DMS53 (cell line): ENCODE measurements at places on chromosomes 5 and 9.

DNA sequence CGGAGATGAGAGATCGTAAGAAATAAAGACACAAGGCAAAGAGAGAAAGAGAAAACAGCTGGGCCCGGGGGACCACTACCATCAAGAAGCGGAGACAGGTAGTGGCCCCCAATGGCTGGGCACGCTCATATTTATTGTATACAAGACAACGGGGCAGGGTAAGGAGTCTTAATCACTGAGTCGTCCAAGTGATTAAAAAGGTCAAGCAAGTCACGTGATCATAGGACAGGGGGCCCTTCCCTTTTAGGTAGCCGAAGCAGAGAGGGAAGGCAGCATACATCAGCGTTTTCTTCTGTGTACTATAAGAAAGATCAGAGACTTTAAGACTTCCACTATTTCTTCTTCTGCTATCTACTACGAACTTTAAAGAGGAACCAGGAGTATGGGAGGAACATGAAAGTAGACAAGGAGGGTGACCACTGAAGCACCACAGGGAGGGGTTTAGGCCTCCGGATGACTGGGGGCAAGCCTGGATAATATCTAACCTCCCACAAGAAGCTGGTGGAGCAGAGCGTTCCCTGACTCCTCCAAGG lies 24.6 kb upstream of the QSOX2 start:
- no peak for DNase-seq

DNA sequence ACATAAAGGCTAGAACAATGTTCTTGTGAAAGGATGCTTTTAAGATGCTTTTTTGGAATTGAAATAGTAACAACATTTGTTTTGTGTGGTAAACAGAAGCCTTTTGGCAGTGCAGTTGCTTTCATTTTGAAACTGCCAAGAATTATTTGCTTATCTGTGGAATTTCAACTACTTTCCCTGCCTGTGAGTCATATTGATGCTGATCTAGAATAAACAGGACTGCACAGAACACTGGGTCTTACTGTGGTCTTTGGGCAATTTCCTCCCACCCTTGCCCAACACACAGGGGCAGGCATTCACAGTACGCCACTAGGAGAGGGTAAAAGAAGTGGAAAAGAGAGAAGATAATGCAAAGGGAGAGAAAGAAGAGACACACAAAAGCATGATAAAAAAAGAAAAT lies 483.7 kb downstream of the ELAVL2 start:
- peak; percentile 2 for DNase-seq

DNA sequence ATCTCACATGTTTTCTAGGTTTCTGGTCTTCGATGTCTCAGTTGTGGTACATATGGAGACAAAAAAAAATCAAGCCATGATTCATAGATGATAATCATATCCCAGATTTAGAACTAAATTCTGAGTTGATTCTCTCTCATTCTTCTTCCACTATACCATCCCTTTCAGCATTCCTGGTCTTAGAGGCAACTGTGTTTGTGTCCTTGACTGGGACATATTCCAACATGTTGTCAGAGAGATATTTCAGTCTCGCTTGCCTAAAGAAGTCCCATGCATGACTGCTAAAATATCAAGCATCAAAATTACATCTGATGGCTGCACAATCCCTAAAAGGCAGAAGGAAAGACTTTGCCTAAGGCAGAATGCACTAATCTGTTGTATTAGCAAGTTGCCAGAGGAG lies 236.6 kb downstream of the PSAT1 start:
- DNase-seq = no peak

- no peak for DNase-seq
Measured at GRCh38 chr5:72698481-72698880, 118.0 kb upstream of the TNPO1 start.

DNA sequence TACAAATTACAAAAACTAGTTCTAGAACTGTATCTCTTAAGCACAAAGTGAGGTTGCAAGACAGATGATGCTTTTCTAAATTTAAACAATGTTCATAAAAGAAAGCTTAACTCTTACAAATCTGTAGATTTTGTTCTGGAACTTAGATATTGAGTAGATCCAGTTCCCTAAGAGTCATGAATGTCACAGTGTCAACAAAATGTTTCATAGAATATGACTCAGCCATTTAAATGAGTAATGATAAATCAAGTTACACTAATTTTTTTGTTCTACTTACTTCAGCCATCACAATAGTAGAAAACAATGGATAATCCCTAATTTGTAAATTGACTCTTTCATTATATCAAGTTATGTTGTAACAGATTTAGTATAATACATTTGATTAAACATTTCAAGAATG lies 239.7 kb downstream of the MEF2C start:
- no peak for DNase-seq

DNA sequence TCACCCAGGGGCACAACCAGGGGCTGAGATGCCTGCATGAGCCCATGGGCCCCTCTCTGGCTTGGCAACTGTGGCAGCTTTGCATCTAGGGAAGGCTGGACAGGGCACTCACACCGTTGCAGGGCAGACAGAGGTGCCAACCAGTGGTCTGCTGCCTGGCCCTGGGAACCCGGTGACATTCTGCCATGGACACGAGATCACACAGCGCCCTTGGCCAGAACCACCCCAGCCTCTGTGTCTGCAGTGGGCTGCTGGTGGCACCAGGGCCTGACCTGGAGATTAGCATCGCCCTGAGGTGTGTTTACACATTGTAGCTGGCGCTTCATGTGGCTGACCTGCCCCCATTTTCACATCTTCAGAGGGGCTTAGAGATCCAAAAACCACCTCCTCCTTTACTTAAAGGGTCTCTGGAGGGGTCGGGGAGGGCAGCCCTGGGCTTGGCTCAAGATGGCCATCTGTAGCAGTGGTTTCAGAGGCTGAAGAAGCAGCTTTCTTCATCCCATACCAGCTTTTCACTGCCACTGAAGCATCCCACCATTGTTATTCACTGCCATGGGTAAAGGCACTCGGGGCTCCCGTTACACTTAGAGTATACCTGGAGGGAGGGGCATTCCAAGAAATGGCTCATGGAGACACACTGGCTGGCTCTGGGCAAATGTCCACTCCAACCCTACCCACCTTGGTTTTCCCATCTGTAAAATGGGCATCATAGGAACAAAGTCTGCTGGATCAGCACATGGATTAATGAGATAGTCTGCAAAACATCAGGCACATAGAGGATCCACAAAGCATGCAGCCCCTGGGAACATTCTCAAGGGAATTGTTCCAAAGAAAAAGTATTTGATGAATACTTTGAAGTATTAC lies 11.4 kb downstream of the DCANP1 start:
- DNase-seq = no peak

DNA sequence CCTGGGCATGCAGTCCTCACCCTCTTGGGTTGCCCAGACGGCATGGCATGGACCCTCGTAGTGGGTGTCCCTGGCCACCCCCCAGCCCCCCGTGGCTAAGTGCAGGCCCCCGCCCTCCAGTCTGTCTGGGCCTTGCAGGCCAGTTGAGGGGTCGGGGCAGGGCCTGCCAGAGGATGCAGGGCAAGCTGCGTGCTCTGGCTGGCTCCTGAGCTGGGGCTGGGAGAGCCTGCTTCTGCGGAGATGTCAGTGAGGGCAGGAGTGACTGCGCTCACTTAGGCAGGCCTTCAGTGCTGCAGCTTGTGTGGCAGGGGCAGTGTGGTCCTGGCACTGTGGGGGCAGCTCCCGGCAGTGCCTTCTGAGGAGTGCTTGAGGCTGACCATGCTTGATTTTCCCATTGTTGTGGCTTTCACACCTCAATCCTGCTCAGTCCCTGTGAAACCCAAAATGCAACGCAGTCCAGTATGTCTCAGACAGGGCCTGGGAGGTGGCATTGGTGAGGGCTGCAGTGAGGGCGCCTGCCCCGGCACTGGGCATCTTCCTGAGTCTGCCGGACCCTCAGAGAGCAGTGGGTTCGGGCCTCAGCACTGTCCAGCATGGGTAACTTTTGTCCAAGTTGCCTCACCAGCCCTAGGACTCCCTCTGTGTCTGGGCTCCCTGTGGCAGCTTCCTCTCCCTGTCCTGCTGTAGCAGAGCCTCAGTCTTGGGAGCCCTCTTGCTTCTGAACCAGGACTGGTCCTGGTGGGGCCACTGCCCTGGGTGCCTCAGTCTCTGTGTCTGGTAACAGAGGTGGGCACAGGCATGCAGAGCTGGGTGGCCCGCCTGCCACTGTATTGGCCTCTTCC lies 93.0 kb downstream of the PHF2 start:
- DNase-seq = no peak

GRCh38 chr5:170941788-170942187 lies 80.0 kb downstream of the RANBP17 start:
- no peak for DNase-seq

GRCh38 chr5:11363631-11364178 lies 540.5 kb downstream of the CTNND2 start:
- DNase-seq = no peak

GRCh38 chr5:132228241-132229035 lies 785 bp upstream of the P4HA2 start:
- no peak for DNase-seq

- no peak for DNase-seq
Measured at GRCh38 chr5:143573568-143574170, 170.2 kb upstream of the NR3C1 start.

GRCh38 chr5:146646441-146646840 lies 130.5 kb upstream of the GPR151 start:
- DNase-seq = no peak

DNA sequence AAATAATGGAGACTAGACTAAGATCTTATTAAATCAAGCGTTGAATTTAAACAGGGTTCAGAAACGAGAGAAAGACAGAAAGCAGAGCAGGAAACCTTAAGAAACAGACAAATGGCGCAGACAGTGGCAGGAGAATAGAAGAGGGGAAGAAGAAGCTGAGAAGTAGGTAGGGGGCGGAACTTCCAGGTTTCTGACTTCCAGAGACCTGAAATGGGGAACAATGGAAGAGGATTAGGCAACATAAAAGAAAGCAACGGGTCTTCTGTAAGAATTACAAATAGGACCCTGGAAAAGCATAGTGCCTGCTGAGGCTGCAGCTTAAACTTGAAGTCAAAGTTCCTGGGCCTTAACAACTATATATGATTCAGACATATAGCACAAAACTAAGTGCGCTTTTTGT lies 101.7 kb downstream of the BNC2 start:
- DNase-seq = no peak

- peak; percentile 67 for DNase-seq
Measured at GRCh38 chr9:98117984-98118639, 910 bp downstream of the TRIM14 start.

DNA sequence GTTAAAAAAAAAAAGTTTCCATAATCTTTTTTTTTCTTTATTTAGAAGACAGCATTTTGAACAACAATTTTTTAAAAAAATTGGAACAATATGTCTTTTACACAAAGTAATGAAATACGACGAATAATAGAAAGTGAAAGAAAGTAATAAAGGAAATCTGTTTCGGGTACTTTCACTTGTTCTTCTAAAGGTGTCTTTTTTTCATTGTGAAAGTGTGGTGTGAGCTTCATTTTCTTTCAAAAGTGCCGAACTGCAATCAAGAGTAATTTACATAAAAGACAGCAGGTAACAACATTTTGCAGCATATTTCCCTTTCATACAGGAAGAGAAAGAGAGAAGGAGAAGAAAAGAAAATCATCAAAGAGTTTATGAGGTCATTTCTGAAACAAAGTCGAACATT lies 159.7 kb upstream of the CDH12 start:
- peak; percentile 29 for DNase-seq

- no peak for DNase-seq
Measured at GRCh38 chr5:1371218-1371971, 26.5 kb upstream of the CLPTM1L start.

GRCh38 chr5:133088064-133088463 lies 36.3 kb downstream of the HSPA4 start:
- no peak for DNase-seq

- DNase-seq = no peak
Measured at GRCh38 chr9:37682951-37683350, 32.2 kb downstream of the FRMPD1 start.

DNA sequence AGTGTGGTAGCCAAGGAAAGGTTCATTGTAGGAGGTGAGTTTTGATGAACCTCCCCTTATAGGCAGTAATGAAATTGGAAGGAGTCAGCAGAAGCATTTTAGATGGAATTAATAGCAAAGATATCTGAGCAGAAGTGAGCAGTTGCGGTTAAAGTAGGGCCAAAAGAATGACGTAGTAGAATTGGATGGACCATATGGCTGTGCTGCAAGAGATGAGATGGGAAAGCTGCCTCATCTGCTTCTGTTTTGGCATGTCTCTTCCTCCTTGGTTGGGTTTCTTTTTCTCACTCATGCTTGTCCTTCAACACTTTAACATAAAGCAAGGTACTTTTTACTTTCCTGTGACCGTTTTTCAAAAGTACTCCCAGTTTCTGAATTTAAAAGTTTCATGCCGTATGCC lies 55.8 kb downstream of the AQP7 start:
- DNase-seq = no peak

- no peak for DNase-seq
Measured at GRCh38 chr9:91560301-91560700, 136.7 kb upstream of the NFIL3 start.

DNA sequence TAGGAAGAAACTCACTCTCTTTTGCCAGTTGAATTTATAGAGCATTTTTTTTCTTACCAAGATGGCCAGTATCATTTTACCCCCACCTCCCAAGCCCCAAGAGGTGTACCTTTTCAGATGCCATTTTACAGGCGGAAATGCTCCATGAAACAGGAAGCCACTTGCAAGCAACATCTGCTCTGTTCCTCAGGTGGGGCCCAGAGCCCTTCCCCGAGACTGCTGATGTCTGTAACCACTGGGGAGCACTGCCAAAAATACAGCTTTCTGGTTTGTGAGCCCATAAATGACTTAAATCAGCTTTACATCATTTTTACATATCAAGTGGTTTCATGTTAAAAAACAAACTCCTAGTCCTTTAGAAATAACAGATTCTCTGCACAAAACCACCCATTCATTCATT lies 42.9 kb upstream of the GARNL3 start:
- no peak for DNase-seq

GRCh38 chr9:133263557-133263956 lies 11.4 kb downstream of the ABO start:
- DNase-seq = no peak

GRCh38 chr9:120913647-120914264 lies 12.8 kb downstream of the TRAF1 start:
- DNase-seq = no peak

DNA sequence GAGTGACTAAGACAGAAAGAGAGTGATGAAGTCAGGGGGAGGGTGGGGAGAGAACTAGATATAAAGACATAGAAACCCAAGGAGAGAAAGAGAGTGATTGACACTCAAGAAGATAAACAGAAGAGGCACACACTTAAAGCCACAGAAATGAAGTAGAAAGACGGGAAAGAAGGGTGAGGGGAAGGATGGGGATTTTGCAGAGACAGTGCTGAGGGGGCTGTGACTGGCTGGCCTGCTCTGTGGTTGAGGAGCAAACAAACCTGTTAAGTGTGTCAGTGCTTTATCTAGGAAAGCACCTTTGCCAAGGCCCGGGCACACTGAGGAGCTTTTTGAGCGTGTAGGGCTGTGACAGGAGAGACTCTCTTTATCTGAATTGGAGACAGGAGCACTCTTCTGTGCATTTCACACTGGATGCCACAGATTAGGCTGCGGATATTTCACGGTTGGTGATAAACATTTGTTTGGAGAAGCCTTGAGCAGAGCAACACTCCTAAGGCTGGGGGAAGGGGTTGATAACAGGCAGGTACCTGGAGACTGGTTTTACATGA lies 109.1 kb downstream of the DOCK2 start:
- DNase-seq = no peak

GRCh38 chr5:176596689-176597416 lies 13.1 kb downstream of the GPRIN1 start:
- DNase-seq = no peak
